ENCODE measurements at places on chromosomes 12 and 14.
A peak's percentile ranks its signal among the peaks of the same experiment; 100 is the strongest.

- no peak for DNase-seq
Observed at GRCh38 chr12:92546259-92546634, 156.5 kb upstream of the PLEKHG7 start.

DNA sequence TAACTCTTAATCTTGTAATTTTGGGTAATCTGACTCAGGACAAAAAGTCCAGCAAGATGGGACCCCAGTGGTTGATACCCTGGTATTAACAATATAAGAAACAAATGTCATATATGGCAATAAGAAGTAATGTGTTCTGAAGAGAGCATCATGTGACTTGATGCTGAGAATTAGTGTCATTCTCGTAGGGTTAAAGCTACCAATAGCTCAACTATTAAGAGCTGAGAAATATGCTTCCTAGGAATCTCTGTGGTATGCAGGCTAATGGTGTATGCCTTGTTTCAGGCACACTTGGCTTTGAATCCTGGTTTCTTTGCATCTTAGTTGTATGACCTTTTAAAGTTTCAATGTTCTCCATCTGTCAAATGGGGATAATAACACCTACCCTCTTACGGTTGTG is 9.1 kb downstream of the MYRFL start:
- no peak for DNase-seq

DNA sequence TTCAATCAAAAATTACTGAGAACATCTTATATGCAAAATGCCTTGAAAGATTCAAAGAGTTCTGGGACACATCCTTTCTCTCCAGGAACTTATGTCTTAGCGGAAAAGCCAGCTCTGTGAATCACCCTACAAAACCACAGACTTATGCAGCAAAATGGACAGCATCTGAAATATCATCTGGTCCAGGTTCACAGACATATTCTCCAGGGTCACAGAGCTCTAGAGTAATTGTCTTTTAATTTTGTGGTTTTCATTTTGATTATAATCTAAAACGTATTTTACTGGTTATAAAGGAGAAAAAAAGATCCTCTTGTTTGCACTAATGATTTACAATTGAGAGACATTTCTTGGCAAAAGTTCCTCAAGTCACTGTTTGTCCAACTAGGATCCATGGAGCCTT is 246.2 kb downstream of the MSRB3 start:
- DNase-seq = no peak

DNA sequence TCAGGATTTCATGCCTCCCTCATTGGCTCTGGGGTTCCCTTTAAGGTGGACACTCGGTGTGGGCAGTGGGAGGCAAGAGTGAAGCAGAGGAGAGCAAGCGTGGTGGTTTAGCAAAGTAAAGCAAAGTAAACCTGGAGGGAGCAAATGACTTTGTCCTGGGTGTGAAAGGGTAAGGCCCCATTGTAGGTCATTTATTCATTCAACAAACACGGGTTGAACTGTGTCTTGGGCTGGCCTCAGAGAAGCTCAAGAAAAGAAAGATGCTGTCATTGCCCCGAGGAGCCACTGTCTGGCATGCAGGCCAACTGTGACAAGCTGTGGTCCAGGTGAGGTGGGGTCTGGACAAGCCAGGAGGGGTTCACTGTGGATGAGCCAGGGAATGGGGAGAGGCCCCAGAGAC is 68.9 kb upstream of the DLK1 start:
- DNase-seq = no peak

DNA sequence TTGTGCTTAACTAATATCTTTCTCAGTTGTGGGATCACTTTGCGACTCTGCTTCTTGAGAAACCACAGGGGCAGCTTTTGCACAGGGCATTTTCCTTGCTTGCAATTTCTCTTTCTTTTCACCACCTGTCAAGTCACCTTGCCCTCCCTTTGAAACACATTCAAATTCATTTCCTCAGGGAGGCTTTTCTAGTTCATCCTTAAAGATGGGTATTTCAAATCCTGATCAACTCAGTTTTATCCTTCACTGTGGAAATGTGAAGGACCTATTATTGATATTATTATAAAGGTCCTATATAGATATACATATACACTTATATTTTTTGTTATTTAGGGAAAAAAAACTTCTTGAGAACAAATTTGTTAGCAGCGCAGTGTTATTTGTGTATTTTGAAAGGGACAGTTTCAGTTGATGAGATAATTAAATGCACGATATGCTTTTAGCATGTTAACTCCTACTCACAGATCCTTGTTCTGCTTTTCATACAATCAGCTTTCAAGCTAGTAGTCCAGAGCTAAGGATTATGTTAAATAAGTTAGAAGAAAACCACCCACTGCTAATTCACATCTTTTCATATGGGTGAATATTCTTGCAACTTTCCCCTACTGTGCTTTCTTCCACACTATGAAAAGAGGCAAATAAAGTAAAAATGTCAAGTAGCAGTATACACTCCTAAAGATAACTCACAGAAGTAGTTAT is 501.4 kb upstream of the RGS6 start:
- DNase-seq = no peak

DNA sequence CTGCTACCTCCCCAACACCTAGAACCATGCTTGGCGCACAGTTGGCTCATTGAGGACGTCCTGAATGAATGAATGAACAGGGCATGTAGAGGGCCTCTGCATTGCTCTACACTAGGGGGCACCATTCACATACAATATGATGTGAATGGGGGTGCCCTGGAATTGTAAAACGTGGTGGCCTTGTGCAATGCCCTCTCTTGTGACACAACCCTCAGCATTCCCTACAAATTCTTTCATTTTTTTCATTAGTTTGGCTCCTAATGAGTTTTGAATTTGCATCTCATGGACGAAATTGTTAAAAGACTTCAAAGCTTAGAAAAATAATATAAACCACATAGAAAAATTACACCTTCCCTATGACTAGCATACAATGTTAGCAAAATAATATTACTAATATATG is 2.3 kb upstream of the DIO2 start:
- no peak for DNase-seq

DNA sequence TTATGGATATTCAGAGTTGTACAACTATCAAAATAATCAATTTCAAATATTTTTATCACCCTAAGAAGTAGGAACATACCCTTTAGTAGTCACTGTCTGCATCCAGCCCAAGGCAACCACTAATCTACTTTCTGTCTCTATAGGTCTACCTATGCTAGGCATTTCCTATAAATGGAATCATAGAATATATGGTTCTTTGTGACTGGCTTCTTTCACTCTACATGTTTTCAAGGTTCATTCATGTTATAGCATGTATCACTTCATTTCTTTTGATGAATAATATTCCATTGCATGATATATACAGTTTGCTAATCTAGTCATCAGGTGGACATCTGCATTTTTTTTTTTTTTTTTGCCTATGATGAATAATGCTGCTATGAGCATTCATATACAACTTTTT is 112.4 kb downstream of the PPP1R12A start:
- DNase-seq = no peak

DNA sequence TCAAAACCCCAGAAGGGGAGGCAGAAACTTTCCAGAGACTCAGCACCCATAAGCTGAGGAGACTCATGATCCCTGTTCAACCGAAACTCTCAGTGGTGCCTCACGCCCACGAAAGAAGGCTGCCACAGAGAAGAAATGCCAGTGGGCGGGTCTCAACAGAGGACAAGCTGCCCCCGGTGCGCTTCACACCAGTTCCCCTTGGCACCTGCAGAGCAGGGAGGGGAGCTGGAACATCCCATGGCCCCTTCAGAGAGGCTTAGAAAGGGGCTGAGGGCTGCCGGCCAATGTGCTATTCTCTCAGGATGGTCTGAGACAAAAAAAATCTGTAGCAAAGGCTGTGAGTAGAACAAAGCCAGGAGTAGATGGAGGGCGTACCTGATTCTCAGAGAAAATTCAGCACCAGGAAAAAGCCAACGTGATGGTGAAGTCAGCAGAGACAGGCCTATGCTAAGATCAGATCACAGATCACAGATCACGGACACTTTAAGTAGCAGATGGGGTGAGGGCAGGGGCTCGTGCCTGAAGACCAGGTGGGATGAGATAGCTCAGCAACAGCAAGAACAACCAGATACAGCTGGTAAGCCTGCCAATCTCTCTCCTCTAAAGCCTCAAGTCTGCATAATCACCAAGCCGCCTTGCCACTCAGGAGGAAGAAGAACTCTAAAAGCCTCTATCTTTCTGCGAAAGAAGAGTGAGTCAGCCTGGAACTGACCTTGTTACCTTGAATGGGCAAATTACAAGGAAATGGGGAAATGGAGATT is 206.4 kb upstream of the GRIP1 start:
- DNase-seq = no peak

DNA sequence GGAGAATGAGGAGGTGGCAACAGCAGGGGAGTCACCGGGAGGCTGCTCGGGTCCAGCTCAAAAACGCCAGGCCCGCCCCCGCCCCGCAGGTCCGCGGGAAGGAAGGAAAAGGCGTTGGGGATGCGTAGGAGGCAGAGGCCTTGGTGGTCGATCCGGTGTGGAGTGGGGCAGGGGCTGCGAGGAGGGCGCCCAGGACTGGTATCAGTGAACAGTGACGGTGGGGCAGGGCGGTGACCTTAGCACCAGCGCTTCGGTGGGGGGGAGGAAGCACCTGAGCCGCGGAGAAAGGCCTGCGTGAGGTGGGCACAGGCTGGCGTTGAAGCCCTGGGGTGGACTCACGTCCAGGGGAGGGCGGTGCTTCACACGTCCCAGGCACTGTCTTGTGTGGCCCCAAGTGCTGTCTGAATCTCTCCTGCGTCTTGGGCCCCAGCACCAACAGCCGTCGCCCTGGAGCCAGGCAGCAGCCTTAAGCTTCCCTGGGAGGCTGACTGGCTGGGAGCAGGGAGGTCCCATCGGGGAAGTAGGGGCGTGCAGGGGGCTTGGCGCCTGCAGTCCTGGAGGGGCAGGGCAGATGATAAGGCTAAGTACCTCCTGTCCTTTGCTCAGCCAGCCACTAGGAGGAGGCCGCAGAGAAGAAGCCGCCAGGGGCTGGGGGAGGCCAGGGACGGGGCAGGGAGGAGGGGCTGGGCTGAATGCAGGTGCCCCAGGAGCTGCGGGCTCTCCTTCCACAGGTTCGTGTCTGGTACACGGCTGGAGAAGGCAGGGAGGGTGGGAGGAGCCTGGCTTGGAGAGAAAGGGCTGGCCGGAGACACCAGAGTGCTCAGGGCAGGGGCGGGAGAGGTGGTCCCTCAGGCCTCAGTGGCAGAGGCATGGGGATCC is 26.5 kb downstream of the ZBTB42 start:
- peak; percentile 38 for DNase-seq

GRCh38 chr12:75116646-75117198 is 92.9 kb downstream of the KCNC2 start:
- DNase-seq = no peak

DNA sequence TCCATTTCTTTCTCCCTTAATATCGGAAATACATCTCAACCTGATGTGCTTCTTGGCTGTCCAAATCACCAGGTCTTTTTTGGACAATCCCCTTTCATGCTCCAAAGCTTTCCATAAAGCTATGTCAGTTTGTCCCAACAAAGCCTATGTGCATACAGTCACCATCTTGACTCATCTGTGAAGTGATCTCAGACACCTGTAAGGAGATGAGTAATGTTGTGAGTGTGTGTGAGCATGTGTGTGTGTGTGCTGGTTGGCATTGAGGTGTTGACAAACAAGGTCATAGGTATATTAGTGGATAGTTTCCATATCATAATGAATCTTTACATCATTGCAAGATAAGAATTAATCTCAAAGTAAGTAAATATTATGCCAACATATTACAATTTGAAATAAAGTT is 1243.3 kb upstream of the SEL1L start:
- no peak for DNase-seq

GRCh38 chr12:67457778-67458665 is 188.9 kb downstream of the CAND1 start:
- no peak for DNase-seq

- no peak for DNase-seq
Observed at GRCh38 chr12:94500831-94501567, 41.3 kb upstream of the CEP83 start.

DNA sequence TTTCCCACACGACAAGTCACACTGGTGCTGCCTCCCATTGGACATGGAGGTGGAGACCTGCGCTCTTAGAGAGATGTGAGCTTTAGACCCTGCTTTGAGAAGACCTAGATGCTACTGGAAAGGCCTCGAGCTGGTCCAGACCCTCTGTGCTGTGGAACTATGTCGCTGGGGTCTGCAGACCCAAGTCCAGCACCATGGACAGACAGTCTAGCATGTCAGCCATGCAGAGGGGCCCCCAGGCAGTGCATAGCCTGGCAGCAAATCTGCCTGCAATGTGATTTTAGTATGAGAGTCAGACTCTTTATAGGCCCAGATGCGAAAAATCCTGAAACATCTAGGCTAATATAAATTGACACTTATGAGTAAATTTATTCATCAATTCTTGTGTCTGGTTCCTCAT is 141.5 kb downstream of the NTF3 start:
- DNase-seq = no peak

DNA sequence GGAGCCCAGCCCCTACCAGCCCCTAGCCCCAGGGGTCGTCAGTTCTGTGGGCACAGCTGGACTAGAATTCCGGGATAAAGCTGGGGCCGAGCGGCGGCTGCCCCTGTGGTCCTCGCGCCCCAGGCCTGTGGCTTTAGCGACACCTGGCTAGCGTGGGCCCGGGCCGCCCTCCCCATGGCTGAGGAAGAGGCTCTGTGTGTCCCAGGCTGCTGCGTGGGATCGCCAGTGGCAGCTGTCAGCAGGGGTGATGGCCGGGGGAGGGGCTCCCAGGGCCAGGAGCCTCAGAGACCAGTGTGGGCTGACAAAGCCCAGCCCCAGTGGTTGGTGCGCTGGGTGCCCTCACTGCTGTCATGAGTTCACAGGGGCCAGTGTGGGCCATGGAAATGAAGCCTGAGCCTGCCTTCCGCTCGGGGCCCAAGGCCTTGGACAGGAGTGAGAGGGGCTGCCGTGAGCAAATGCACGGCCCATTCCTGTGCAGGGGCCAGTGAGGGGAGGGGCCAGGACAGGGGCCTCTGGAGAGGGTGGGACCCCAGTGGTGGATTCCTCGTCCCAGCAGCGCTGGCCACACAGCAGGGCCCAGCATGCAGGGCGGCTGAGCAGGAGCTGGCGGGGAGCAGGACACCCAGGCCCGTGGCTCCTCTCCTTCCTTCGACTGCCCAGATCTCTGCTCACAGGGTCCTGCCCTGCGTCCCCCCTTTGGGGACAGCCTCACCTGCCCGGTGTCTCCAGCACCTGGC is 11.4 kb downstream of the FBRSL1 start:
- DNase-seq = no peak

DNA sequence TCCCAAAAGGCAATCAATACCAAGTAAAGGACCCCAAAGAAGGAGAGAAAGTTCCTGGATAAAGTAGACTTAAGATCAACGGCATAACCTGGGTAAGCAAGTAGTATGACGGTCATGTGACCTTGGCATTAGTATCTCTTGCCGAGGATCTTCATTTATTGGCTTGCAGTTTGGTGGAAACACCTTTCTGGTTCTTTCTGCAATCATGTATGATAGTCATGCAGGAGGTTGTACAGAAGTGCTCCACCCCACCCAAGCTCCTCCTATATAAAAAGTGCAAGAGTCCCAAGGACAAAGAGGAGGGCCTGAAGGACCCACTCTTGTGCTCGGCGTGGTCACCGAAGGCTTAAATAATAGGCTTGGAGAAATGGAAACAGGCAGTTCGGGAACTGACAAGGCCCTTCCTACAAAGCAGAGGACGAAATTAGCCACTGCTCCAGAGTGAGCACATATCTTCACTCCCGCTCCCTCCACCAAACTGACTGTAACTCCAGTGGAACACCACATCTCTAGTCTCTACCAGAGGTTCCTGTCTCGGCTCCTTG is 750 bp downstream of the CS start:
- DNase-seq = no peak

- no peak for DNase-seq
Observed at GRCh38 chr14:76929927-76930326, 98.6 kb downstream of the IRF2BPL start.
